Activated T-helper 1 cell treated with anti-CD3 and anti-CD28 coated beads, Interleukin-2, amount 50 U/mL, for 16 hours (primary cell): ENCODE measurements at places on chromosomes 1 and 21.

DNA sequence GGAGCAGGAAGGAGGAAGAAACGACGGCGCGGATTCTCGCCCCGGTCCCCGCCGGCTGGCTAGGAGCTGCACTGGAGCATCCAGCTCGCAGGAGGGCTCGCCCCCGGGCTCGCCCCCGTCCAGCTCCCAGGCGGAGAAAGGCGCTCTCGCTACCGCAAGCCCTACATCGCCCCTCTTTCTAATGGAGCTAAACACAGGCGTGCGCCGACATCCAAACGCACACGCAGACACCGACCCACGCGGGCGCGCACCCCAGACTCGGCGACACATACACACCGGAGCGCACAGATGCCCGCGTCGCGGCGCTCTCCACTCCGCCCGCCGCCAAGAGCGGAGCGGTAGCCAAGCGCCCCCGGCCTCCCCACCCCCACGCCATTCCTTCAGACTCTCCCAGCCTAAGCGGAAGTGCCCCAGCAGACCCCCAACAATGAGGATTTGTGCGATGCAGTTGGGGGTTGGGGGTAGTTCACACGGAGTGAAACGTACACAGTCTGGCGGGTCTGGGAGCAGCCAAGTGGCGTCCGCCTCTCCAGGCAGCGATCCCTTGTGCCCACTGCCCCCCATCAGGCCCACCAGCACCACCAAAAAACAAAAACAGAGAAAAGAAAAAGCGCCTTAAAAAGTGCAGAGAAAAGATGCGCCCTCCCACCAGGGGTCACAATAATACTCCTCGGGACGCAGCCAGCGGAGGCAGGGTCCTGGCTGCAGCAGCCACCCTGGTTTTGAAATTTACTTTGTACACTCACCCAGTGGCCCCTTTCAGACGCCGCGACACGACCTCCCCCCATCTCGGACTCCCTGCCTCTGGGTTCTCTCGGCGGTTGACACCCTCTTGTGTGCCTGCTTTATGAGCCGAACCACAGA is 1.4 kb downstream of the DAB1 start:
- DNase-seq: no peak

DNA sequence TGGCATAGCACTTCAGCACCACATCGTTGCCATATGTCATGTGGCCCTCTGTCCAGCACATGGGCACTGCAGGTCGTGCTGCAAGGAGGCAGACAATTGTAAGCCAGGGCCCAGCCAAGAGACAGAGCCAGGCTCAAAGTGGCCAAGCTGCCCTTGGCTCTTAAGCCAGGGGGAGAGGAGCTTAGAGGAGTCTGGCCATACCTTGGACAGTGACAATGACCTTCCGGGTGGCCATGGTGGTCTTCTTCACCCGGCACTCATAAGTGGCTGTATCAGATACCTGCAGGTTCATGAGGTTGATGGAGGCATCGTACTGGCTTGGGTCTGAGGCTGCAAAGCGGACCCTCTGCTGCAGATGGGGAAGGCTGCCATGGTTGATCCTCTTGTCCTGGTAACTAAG is 4.6 kb downstream of the VSIG8 start:
- DNase-seq: no peak

- DNase-seq: no peak
These were observed 976.1 kb downstream of the LTN1 start for GRCh38 chr21:28016571-28016970.

- no peak for DNase-seq
These were observed 11.4 kb downstream of the ZBTB48 start for GRCh38 chr1:6591222-6591621.

DNA sequence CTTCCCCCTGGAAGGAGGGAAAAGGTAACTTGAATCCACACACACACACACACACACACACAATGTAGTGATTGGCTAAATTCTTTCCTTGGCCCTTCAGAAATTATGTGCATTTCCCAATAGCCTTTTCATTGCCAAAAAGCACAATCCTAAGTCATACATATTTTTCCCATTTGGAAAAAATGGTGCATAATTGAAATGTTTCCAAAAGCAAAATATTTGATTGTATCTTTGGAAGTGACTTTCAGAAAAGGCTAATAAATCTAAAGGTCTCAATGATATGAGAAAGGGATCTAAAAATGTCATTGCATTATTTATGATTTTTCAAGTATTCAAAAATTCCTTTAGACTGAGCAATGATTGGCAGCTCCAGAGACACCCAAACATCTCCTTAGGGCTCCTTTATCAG is 43.5 kb upstream of the NEK7 start:
- DNase-seq: no peak

GRCh38 chr1:226311376-226311775 is 2.4 kb upstream of the LIN9 start:
- DNase-seq: no peak

DNA sequence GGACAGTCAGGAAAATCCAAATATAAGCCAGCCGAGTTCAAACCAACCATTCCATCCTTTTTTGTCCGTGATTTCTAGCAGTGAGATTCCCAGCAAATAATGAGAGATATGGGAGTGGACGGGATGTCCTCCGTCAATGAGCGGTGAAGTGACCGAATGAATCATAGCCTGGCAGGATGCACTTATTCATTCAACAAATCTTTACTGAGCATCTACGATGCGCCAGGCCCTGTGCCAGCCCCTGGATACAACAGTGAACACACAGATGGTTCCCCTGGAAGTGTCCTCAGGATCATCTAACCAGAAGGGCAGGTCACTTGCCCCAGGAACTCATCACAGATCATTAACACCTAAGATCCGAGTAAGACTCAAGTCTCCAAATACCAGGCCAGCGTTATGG is 8.2 kb upstream of the PLEKHA6 start:
- no peak for DNase-seq

- no peak for DNase-seq
These were observed 107.6 kb downstream of the DAB1 start for GRCh38 chr1:57316291-57316690.
